ENCODE measurements at places on chromosomes 2 and 18.

DNA sequence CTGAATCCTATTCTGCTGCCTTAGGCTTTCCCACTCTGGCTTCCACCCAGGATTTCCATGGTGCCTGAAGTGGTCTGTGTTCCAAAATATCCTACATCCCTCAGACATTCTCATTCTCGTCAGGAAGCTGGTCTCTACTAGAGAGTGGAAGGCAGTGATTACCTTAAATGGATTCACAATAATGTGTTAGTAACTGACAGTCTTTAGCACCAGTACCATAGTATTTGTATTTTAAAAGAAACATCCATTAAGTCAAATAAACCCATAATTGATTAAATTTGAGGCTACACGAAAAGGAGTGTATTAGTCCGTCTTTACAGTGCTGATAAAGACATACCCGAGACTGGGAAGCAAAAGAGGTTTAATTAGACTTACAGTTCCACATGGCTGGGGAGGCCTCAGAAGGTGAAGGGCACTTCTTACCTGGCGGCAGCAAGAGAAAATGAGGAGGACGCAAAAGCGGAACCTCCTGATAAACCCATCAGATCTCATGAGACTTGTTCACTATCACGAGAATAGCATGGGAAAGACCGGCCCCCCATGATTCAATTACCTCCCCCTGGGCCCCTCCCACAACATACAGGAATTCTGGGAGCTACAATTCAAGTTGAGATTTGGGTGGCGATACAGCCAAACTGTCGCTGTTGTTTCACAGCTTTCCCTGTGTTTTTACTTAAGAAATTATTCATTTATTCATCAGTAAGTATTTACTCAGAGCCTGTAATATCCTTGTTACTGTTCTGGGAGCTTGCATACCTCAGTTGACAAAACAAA lies 306.5 kb downstream of the STK39 start:
- no peak for DNase-seq

GRCh38 chr2:75500633-75501032 lies 60.1 kb downstream of the EVA1A start:
- no peak for DNase-seq

DNA sequence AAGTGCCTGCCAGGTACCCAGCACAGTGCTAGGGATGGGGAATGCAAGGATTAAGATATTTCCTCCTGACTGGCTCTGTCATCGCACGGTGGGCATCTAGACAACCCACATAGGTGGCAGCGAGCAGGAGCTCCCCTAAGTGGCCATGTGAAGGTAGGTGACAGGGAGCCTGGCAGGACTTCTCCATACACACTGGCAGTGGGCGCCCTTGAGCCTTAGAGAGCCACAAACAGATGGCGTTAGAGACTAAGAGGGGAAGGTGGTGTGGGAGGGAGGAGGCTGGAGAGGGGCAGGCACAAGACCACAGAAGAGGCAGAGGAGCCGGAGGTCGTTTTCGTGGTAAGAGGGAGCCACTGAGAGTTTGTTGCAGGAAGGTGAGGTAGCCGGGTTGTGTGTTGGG lies 15.2 kb downstream of the PRELID3A start:
- no peak for DNase-seq

DNA sequence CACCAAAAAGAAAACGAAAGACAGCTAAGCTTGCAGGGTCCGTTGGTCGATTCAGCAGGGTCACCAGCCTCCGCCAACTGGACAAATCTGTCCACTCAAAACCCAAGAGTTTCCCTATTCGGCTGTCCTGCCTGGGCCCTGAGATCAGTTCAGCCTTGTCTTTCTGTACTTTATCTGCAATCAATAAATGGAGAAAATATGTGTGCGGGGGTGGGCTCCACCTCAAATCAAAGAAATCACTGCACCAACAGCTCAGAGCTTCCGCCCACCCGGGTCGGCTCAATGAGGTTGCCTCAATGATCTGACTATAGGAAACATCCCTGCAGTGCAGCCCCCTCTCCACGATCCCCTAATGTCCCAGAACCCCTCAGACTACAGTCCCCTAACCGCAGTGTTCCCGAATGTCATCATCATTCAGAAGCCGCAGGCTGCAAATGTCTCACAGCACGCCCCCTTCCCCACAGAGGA lies 447 bp downstream of the GGCX start:
- no peak for DNase-seq

GRCh38 chr18:49699303-49699702 lies 114.0 kb downstream of the ACAA2 start:
- DNase-seq: no peak

DNA sequence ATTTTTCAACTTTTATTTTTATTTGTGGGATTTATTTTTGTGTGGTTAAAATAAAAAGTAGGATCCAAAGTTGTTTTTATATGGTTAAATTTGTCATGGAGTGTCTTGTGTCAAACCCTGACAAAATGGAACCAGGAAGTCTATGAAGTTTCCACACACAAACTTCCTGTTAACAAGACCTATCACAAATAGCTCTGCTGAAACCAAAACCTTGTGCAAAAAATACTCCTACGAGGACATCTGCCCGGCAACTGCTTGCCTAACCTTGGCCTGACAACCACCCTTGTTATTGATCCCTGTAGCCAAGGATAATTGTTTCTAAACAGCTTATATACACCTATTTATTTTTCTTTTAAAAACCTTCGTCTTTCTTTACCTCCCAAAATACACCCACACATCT lies 389.6 kb downstream of the TRIB2 start:
- no peak for DNase-seq

- no peak for DNase-seq
Observed at GRCh38 chr2:174376967-174377366, 18.6 kb upstream of the SCRN3 start.

DNA sequence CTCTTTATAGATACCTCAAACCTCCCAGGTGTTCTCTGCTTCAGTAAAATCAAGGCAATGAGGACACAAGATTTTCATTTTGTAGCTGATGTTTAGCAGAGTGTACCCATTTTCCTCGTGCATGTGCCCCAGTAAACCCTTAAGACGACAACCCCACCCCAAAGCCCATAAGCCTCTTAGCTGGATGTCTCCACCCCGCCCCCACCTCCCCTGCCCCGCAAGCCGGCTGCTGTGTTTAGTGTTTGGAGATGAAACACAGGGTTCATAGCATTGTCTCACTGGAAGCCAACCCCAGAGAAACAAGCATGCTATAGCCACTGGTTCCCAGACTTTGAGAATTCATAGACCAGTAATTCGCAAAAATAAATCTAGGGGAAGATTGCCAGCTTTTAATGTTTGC lies 5.8 kb upstream of the SAG start:
- DNase-seq: no peak

DNA sequence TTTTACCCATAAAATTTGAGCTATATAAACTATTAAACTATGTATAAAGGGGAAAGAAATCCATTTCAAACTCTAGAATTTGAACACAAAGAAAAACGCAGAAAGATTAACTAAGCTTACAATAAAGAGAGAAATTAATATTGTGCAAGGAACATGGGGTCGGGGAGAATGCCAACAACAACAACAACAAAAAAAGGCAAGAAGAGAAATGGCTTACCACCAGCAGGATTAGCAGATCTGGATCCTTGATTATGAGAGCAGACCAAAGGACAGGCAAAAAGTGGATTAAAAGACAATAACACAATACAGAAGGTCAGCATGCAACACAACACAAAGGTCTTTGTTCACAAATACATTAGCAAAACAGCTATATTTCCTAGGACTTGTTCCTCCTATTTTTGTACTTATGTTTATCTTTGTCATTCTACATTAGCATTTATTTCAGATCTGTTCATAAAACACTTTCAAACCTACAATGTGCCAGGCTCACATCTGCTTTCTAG lies 103.4 kb upstream of the RNU4ATAC start:
- no peak for DNase-seq

- DNase-seq: no peak
Observed at GRCh38 chr2:126889496-126890135, 9.1 kb upstream of the TEX51 start.

DNA sequence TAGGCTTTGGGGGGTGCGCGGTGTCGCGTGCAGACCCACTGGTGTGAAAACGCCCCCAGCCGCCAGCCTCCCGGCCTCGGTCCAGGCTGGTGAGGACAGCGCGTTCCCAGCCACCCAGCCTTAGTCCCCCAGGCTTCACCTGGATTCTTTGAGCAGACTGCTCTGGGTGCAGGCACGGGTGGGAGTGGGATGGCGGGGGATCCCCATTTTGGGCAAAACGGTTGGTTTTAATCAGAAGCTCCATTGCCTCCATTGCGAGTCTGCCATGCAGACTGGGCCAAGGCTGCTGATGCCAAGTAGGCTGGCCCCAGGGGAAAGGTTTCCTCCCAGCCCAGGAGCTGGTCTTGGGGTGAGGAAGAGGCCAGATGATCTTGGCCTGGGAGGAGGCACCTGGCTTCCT lies 445 bp downstream of the MLPH start:
- DNase-seq: no peak

DNA sequence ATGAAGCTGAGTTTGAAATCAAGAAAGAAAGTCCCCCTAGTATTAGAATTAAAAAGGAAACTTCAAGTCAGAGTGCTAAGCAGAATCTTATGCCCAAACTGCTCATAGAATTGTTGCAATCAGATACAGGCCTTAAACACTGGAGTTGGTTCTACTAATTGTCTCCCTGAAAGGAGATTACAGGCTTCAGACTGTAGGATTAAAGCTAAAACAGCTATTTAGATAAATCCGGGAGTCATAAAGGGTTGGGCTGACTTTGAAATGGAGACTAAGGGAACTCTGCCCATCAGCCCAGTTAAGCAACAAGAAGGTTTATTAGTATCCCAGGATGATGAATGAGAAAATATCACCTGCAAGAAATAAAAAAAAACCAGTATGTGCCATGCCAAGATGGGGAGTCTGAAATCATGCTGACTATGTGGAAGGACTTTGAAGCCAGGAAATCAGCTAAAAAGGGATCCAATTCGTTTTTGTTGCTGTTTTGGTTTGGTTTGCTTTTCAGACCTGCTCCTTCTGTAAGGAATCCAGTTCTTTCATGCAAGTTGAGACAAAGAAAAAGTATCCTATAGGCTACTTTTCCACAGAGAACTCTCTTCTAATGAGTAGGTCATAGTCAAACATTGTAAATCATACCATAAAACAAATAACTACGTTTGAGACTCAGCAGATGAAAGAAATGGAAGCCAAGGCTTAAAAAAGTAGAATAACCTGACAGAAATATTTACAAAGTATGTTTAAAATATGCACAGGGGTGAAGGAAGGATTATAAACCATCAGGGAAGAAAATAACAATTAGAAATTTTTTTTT lies 37.6 kb upstream of the MSTN start:
- no peak for DNase-seq

GRCh38 chr2:12076810-12077209 lies 330.4 kb downstream of the LPIN1 start:
- no peak for DNase-seq

- DNase-seq: no peak
Observed at GRCh38 chr2:207332480-207333212, 166.9 kb upstream of the KLF7 start.
